ENCODE measurements at places on chromosomes 11 and 22.

DNA sequence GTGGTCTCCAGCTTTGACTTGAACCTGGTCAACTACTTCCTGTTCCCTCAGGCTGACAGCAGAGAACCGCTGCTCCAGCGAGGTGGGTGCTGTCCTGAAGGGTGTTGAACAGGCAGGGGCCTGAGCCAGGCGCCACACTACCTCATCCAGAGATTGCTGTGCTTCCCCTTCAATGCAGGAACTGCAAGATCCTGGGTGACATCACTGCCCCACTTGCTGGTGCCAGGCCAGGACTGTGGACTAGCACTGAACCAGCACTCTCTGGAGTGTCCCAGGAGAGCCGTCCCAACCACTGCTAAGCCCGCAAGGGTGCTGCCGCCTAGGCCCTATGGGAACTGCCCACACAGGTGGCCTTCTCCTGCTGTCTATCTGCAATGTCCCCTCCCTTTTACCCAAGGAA is 51.7 kb downstream of the GAB4 start:
- no peak for DNase-seq

DNA sequence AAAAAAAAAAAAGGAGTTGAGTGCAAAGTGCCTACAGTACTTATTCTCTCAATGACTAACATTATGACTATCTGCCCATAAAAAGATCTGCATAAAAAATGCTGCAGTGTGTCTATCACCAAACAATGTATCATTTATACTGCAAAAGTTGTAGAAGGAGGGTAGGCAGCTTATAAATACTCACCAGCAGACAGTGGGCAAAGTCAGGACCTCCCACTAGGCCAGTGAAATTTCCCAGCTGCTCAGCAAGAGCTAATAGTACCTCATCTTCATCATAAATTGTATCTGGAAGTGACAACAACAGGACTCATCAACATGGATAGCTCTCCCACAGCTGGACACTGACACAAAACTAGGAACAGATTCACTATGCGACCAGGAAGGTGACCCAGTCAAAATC is 1.6 kb downstream of the PPP2R1B start:
- no peak for DNase-seq

DNA sequence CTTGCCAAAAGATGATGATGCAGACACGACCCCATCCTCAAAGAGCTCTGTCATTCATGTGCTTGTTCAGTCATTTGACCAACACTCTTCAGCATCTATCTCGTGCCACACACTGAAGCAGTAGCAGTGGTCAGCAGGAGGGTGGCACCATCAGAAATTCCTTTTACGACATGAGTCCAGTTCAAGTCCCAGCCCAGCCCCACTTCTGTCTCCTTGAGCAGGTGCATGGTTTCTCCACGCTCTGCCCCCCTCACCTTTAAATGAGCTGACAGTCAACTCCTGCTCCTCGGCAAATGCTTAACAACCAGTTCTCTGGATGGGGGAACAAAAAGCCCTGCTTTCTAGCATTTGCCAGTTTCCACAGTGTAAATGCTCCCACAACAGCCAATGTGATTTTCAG is 60.9 kb downstream of the SYN3 start:
- no peak for DNase-seq

DNA sequence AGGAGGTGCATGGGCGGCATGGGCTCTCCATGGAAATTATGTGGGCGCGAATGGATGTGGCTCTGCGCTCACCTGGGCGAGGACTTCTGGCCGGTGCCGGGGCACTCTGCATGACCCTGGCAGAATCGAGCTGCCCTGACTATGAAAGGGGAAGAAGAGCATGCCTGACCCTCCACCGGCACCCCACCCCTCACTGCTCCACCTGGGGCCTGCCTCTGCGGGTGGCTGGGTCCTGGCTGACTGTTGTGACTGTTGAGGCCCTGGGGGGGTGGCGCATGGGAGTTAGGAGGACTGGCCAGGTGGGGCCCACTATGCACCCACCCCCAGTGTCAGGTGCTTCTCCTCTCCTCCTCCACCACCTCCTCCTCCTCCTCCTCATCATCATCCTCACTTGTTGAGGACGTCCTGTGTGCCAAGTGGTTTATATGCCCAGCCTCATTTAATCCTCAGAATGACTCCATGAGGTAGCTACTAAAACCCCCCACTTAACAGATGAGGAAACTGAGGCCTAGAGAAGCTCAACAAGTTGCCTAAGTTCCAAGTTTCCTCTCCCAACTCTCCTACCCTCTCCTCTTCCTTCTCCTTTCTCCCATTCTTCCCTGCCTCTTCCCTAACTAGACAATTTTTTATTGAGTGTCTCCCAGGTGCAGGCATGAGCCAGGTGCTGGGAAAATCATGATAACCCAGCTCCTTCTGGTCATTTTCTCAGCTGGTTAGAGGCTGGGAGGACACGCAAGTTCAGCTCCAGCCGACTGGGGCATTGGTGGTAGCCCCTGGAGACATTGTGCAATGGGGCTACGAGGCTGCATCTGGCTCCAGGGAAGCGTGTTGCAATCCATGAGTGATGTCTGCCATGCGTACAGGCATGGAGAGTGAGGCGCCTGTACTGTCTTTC is 2.3 kb downstream of the MYEOV start:
- DNase-seq, result no peak

DNA sequence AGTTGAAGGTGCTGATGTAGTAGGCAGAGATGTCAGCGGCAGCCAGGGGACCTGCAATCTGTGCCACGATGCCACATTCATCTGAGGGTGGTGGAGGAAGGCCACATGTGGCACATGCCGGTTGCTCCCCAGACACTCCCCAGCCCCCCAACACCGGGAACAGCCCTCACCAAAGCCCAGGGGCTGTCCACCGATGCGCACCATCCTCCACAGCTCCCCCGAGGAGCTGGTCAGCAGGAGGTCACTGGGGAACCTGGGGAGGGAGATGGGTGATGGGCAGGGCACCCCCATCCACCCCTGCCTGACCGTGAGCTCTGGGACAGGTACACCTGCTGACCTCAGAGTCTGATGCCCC is 3.5 kb downstream of the CASTOR1 start:
- no peak for DNase-seq

Data from activated T-helper 1 cell treated with anti-CD3 and anti-CD28 coated beads, Interleukin-2, amount 50 U/mL, for 16 hours (primary cell).